ENCODE measurements at places on chromosomes 12 and 14. TPM values are rescaled to one million over a fixed set of nuclear protein-coding genes. Genes with fewer than 3 reads are reported as not detected.

The LMNTD1 gene
- total RNA-seq, result not detected

The CABP1 gene
- 1.6 TPM for total RNA-seq

The SPTB gene
- total RNA-seq, result 374 TPM

The UNC79 gene
- 0.61 TPM for total RNA-seq

The PLEKHG7 gene
- not detected for total RNA-seq
